ENCODE measurements at places on chromosomes 16 and 17.

GRCh38 chr17:49587366-49588073 lies 11.8 kb downstream of the NXPH3 start:
- DNase-seq: no peak

DNA sequence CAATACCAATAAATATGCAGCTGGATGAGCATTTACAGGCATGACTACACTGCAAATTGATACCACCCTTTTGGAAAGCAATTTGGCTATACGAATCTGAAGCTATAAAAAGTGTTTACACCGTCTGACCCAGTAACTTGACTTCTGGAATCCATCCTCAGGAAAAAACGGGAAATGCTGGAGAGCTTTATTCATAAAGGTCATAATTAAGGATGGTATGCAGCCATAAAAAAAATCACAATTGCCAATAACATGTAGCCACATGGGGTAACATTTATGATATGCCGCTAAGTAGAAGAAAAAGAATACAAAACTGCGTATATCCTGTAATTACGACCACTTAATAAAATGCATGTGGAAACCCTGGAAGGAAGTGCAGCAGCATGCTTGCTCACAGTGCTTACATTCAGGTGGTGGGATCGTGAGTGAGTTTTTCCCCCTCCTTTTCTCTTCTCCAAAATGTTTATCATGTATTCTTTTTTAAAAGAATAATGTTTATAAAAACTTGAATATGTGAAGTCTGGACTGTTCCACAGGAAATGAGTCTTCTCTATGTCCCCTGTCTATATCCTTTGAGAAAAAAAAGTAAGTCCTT lies 34.2 kb downstream of the COPRS start:
- no peak for DNase-seq

GRCh38 chr16:30637944-30638343 lies 12.8 kb upstream of the PRR14 start:
- DNase-seq: no peak

- no peak for DNase-seq
These were observed 3.9 kb downstream of the ZNF319 start for GRCh38 chr16:57996406-57997175.

DNA sequence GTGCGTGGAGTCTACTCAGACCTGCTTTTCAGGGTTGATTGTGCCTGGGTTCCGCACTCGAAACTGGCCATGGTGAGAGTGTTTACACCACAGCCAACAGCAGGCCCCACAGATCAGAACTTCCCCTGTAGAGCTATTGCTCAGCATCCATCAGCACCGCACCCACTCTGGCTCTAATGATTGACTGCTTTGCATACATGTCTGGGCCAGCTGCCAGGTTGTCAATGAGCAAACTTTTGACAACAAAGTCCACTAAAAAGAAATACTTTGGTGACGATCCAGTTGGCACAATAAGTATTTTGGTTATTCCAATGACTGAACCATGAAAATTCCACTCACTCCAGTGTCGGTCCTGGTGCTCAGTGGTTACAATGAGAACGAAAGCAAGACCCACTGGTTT lies 190.7 kb downstream of the FOXL1 start:
- peak; percentile 43 for DNase-seq

DNA sequence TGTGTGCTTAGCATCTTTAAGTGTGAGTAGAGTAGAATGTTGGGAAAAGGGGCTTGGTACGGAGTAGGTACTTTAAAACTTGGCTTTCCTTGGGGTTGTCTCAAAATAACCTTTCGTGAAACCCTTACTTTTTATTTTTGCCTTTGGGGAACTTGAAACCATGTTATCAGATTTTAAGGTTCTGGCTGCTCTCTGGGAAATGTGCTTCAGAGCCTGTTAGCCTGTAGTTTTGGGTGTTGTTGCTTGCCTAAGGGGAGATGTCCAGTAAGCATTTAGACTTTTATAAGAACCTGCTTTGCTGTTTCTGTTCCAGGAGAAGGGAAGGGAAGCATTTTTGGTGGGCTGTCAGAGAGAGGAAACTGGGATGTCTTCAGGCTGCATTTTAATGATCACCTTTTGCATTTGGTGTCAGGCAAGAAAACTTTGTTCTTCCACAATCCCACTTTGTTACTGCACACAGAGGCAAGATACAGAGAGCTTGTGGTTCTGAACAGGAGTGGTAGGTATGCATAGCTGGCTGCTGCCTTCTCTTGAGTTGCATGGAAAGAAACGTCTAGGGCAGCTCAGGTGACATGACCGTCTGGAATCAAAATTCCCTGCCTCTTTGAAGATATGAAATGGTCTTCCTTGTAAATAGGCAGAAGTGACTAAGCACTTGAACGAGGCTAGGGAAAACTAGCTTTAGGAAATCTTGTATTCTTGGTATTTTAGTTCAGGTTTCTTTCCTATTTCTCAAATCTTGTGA lies 1.7 kb downstream of the RABEP1 start:
- no peak for DNase-seq

DNA sequence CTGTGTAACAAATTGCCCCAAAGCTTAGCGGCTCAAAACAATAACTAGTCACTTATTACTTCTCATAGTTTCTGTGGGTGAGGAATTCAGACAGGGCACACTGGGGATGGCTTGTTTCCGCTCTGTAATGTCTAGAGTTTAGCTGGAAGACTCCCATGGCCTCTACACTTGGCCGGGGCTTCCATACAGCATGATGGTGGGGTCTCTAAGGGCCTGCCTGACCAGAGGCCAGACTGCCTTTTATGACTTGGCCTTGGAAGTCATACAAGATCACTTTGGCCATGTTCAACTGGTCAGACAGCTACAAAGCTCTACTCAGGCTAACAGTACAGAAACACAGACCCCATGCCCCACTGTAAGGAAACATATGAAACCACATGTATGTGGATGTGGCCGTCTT lies 8.2 kb downstream of the GLP2R start:
- no peak for DNase-seq

DNA sequence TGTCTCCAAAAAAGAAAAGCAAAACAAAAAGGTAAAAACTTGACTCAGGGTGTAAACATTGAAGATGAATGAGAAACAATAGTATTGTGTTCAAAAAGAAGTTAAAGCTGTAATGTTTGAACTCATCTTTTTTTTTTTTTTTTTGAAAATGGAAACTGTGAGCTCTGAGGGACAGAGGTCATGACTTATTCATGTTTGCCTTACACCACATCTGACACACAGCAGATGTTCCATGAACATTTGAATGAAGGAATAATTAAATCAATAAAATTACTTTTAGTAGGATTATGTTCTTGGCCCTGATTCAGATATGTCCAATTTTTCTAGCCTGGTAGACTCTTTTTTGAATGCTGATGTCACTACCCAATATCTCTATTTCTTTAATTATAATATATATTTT lies 95.7 kb upstream of the MED13 start:
- no peak for DNase-seq

DNA sequence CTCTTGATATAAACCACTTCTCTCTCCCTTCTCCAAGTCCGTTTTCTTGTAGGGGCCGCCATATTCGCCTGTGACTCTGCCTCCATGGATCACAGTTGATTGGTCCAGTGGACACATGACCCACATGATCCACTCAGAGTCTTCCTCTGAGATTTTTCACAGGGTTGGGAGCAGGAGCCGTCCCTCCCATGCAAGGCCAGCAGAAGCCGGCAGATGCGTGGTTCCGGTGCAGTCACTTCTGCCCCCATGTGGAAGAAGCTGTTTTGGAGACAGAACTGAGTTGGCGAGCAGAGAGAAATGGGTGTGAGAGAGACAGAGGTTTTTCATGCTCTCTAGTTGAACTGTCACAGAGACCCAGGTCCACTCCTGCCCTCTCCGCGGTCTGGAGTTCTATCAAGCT lies 83.3 kb downstream of the C16orf95 start:
- no peak for DNase-seq

GRCh38 chr17:61478790-61479492 lies 26.7 kb downstream of the TBX4 start:
- no peak for DNase-seq

DNA sequence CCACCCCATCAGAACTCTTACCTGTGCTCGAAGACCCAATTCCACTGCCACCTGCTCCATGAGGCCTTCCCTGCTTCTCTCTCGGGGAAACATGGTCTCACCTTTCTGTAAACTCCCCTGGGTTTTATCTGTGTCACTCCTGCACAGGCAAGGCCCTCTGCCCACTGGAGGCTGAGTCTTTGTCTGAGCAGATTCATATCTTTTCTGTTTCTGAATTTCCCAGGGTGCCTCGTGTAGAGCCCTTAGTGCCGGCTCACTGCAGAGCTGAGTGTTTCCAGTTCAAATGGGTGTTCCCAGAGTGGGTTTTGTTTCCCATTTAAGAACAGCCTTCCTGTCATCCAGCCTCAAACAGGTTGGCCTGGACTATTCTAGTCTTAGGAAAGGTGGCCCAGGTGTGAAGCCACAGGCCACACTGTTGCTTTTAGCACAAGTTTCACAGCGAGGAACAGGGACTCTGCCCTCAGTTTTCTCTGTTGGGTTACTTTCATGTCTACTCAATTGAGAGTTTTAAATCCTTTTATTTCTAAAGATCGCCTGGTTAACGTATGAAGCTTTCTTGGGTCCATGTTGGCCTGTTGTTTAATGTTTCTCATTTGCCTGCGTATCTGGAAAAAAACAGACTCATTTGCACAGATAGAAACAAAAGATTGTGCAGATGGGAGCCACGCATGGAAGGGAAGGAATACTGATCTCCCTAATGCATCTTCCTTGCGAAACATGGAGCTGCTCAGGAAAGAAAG lies 228.7 kb downstream of the MSI2 start:
- DNase-seq: no peak

- DNase-seq: no peak
These were observed 24.6 kb downstream of the LYRM9 start for GRCh38 chr17:27868565-27868964.

GRCh38 chr17:10649602-10650001 lies 7.5 kb downstream of the MYH3 start:
- DNase-seq: no peak
